ENCODE measurements at places on chromosomes 16 and 17.

DNA sequence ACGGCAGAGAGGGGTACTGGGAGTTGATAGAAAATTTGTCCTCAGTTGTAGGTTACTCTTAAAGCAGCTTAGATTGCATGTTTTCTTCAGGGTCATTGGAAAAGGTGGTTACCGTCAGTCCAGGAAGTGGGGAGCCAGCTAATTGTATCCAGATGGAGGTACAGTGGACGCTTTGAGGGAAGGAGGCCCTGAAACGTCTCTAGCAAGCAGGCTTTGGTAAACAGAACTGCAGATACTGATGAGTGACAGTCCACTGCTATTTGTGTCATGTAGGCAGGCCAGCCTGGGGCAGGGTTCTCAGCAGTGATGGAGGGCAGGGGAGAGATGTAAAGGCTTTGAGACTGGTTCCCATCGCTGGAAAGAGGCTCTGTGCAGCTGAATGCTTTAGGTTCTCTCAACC lies 30.2 kb upstream of the ST6GALNAC1 start:
- DNase-seq, result no peak

- no peak for DNase-seq
Measured at GRCh38 chr17:83005639-83006038, 73.8 kb upstream of the METRNL start.

DNA sequence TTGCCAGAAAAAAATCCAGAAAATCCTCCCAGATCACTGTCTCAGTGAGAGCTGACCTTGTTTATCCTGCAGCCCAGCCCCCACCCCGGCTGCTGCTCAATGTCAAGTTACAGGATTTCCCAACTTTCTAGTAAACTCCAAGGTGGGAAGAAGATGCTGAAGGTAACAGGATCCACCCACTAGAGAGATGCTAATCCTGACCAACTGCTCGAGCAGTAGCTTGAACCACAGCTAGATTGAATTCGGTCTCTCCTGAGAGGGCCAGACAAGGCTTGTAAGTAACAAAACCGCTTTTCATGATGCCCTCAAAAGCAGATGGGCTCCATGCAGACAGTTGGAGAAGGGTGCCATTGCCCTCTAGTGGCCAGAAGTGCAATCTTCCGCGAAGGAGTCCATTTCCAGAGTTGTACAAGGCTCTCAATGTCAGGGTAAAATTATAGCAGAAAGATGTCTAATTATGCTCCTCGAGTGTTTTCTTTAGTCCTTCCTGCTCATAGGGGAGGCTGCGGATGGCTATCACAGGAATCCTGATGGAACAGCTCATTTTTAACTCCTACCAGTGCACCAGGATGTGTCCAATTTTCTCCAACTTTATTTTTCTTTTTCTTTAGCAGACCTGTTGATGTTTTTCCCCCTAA lies 3.9 kb downstream of the CDH11 start:
- no peak for DNase-seq

- DNase-seq, result no peak
Measured at GRCh38 chr17:78375401-78376151, 2.9 kb upstream of the PGS1 start.

DNA sequence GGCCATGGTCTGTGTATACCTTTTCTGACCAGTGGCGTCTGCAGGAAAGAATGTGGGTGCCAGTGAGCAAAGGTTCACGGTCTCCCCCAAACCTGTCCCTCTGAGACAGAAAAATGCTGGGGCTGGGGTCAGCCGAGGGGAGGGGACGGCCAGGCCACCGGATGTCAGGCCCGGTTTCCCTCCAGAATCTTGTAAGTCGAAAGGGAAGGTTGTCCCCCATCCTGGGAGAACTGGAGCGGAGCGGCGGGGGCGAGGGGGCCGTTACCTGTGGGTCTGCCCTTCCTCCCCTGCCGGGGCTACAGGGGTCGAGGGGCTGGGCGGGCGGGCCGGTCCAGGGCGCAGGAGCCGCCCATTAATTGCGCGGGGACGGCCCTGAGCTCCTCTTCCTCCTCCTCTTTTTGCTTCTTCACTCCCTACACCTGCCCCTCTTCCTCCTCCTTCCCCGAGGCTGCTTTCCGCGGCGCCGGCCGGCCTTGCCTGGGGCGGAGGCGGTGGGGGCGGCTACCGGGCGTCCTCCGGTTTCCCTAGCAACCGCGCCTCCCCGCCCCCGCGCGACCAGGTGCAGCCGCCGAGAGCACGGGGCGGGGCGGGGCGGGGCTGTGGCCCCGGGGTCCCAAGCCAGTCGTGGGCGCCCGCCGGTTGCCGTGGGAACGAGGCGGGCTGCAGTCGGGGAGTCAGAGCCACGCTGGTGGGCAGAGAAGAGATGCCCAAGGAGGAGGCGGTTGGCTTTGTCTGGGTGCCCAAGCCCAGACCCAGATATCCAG lies at the start of gene MARCHF10:
Gene MARCHF10, minus strand, starts transcription at position 503 of the 764 bp plus-strand sequence. CDS start 6,579 bp downstream, outside the sequence.
- peak; percentile 48 for DNase-seq

DNA sequence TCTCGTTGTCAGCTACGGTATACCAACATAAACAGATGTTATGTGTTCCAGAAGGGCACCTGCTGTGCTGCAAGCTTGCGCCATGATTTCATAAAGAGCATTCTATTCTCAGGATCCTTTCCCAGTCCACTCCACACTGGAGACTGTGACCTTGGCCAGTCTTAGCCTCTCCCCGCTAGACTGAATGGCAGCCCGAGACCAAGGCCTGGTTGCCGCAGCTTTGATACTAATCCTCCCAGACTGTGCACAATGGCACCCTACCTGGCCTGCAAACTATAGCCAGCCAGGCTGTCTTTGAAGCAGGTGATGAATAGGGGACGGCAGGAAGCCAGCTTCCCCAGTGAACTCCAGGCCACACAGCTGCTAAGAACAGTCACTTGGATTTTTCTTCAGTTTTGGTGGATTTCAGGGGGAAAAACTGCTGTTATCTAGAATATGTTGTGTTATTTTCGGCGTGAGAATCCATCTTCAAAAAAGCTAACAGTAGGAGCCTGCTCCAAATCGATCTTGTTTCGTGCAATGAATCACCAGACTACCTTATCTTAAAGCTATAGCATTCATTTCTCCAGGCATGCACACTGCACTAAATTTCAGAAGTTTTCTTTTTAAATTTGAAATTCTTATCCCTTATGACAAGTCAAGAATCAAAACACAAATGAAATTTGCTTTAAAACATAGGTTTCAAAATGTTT lies 289.0 kb downstream of the CEP112 start:
- DNase-seq, result no peak

DNA sequence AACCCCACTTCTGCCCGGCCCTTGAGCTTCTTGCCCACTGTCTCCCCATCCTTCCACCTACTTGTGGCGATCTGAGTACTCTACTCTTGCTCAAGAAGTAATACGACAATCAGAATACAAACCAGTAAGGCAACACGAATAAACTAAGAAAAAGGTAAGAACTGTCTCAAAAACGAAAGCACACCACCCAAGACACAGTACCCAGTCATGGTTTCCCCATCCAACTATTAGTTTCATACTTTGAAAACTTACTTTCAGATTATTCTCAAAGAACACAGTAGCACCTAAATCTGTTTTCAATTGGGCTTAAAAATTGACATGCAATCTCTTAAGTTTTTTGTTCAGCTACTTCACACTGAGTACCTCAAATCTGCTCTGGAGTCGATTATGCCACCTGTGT lies 13.9 kb downstream of the GINS2 start:
- DNase-seq, result no peak

DNA sequence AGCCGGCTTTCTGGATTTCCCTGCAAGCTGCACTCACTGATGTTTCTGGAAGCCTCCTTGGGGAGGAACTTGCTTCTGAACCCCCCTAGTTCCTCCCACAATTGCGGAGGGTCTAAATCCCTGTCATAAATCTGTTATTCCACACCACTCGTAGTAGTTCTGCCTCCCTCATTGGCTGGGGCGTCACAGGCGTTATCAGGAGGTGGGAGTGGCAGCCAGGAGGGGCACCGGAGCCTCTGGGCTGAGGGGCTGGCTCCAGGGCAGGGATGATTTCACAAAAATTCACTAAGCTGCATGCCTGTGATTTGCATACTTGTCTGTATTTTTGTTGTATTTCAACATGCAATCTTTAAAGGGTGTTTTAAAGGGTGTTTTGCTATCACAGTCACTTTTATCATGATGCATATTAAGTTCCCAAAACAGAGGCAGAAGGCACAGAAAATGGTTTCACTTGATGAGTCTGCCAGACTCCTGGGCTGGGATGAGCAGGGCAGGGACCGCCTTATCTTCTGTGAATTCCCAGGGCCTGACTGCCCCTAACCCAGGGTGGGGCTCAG lies 176.2 kb upstream of the FOXF1 start:
- DNase-seq, result no peak

DNA sequence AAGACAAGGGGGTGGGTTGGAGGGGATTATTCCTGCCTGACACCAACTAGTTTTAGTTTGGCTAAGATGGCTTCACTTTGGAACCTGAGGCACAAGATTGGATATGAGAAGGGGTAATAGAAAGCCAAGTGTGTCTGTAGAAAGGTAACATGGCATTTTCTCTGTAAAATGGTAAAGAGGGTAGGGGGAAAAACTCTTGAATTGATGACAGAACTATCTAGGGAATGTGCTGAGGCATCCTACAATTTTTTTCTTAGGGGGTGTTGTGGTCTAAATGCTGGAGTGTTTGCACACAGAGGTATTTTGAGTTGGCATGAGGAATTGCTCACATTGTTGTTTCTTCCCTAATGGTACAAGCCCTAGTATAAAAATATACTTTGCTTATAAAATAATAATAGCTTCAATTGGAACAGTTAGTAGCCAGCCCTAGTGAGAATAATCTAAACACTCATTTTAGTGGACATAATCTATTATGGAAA lies 25.8 kb downstream of the YPEL2 start:
- DNase-seq, result no peak

DNA sequence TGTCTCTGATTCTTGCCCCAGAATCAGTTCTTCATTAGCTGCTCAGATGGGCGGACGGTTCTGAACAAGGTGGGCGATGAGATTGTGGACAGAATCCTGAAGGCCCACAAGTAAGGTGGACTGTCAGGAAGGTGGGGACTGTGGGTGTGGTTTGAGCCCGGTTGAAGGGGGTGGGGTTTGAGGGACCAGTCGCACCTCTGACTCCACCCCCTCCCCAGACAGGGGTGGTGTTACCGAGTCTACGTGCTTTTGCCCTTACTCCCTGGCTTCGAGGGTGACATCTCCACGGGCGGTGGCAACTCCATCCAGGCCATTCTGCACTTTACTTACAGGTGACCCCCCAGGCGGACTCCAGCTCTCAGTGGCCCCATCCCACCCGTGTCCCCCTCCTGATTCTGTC lies 11.3 kb downstream of the PLD2 start:
- no peak for DNase-seq

DNA sequence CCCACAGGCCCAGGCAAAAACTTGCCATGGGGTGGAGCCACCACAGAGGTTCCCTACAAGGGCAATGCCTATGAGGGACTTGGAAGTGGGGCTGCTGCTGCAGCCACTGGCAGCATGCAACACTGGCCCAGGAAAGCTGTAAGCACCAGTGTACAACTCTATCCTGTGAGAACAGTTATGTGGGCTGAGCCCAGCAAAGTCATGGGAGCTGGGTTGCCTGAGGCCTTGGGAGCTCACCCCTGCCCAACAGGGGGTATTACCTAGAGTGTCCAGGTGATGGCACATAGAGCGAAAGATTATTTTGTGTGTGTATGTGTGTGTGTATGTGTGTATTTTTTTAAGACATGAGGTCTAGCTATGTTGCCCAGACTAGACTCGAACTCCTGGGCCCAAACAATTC lies 57.0 kb downstream of the TANC2 start:
- no peak for DNase-seq

DNA sequence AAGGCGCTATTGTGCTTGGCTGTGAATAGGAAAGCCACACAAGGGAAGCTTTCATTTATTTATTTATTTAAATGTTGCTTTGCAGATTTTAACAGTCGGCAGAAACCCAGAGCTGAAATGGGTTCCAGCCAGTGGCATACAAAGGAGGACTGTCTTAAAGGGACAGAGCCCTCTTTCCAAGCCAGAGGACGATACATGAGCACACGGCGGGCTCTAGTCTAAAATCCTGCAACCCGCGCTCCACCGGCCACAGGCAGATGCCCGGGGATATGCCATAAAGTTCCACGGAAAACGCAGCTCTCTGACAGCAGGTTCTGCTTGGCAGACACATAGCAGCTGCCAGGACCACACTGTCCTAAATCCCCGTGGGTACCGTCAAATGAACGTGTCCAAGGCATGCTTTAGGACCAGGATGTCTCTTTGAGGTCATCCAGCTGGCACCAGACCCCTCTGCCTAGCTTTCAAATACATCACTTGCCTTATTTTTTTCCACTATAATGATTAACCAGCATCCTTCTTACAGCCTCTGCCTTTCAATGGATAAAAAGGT lies 64.6 kb downstream of the CYTH1 start:
- DNase-seq, result no peak

GRCh38 chr17:43359469-43360110 lies 39.2 kb upstream of the ARL4D start:
- no peak for DNase-seq
